Mucosa of gallbladder (tissue), 1 donor: ENCODE measurements at places on chromosomes 13 and 19. TPM values are rescaled to one million over a fixed set of nuclear protein-coding genes. Genes with fewer than 3 reads are reported as not detected.

DNA sequence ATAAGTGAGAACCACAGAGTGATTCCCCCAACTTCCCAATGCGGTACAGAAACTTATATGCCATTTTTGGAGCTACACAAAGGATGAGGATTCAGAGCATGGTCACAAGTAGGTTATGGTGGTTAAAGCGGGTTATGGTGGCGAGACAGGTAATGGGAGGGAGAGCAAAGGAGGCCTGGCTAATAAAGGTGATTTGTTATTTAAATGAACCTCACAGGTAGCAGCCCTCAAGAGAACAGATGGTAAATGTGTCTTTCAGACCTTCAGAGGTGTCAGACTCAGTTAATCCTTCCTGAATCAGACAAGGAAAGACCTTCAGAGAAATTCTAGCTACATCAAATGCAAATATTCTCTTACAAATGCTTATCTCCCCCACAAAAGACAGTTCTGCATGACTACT, 1971.4 kb downstream of the OLFM4 start:
- no peak for DNase-seq

- DNase-seq = no peak
These were observed 509 bp downstream of the TPP2 start for GRCh38 chr13:102597029-102597961.

- no peak for DNase-seq
These were observed 3.9 kb downstream of the FFAR1 start for GRCh38 chr19:35351411-35352176.

DNA sequence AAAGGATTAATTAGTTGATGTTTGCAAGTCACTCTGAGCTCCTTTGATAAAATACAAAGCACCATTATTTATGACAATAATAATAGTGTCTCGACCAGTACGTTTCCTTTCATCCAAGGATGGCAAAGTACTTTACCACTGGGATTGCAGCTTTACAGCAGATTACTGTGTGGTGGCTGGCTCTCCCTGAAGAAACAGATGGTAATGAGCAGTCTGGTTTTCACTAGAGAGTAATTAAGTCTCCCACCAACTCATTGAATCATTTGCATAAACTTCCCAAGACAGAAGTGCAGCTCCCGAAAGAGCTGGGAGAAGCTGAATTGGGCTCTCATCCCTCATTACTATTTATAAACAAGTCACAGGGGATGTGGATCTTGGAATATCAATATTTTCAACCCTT, 48.7 kb downstream of the KLF5 start:
- DNase-seq = no peak

DNA sequence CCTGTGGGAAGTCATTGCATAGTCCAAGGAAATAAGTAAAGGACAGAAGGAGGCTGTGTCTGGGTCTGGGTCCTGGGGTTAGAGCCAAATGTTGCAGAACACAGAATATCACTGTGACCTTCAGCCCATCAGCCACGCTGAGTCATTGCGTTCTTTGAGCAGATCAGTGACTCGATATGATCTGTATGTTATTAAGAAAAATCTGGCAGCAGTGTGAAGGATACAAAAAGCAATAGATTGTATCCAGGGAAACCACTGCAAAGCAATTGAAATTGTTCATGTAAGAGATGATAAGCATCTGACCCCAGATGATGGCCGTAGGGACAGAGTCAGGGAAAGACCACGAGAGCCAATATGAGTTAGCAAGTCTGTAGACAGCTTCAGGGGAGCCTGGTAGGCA, 1575.1 kb upstream of the SLC10A2 start:
- no peak for DNase-seq

Gene LENG9
- 11.0 TPM for total RNA-seq

DNA sequence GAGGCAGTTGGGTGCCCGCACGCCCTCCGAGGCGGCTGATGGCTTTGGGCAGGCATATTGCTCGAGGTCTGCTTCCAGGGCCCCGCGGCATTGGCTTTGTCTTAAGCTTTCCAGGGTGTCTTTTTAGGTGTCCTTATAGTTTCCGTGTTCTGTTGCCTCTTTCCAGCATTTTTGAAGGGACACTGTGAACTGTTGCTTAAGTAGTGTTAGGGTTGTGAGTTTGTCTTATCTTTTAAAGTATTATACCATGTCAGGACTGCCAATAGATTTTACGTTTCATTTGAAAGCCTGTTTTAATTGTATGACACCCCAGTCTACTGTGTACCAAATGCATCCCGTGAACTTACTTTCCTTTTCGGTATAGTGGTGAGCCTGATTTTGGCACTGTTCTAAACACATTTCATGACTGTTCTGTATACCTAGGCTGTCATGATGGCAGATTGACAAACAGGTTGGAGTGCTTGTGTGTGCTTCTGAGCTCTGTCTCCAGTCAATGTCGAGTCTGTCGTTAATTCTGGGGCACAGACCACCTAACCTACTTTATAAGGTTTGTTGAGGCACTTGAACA, 656 bp downstream of the PCCA start:
- no peak for DNase-seq

GRCh38 chr13:79549355-79550106, 68.6 kb downstream of the NDFIP2 start:
- DNase-seq = no peak

Gene COL5A3
- total RNA-seq = 5.9 TPM

DNA sequence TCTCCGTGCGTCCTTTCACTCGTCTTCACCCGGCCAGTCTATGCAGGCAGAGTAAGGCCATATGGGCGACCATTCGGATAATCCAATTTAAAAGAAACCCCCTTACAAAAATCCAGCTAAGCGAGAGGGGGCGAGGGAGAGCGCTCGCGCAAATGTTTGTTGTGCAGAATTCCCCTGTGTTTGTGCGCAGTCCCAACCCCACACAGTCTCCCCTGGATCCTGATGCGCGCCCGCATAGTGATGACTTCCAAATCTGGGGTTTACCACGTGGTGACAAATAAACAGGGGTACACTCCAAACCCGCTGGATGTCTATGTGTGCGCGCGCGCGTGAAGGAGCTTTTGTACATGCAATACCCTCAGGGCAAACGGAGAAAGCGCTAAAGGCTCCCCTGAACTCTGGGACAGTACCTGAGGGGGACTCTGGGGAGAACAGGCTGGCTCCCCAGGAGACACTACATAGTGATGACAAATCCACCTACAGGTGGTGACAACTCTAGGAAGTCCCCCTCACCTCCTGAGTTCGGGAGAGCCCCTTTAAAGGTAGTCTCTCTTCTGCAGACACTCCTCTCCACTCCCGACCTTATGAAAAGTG, 8.5 kb downstream of the SOX21 start:
- no peak for DNase-seq

Gene CEACAM6
- 61.6 TPM for total RNA-seq

Gene KCNC3
- 8.6 TPM for total RNA-seq

Gene FUT6
- 81.2 TPM for total RNA-seq

DNA sequence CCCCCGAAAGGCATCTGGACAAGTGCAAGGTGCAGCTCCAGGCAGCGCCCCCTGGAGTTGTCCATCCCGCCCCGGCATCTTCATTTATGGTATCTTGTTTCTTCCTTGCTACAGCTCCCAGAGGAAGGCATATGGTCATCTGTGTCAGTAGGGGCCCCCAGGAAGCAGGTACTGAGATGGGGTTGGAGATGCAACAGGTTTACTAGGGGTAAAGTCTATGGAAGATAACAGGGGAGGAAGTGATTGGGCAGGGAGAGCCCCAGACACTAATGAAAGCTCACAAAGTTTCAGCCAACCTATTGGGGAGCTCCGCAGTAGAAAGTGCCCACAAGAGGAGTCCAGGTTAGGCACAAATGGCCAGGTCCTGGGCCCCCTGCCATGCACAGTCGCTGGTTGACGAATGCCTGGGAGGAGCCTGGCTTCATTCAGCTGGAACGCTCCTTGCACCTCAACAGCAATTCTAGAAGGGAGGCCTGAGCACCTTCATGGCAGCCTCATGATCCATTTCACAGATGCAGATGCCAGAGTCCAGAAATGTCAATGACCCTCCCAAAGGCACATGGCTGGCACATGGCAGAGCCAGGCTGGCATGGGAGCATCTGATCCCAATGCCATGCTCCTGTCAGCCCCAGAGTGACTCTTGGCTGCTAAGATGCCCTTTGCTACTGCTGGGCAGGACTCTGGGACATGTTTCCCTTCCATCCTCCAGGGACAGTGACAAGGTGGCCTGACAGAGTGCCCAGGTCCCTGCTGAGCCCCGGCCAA, 23.8 kb upstream of the PEPD start:
- no peak for DNase-seq

Gene GFY
- total RNA-seq = not detected

GRCh38 chr13:25783076-25783475, 268.7 kb downstream of the SHISA2 start:
- DNase-seq = no peak

Gene NTN5
- 0.46 TPM for total RNA-seq

Gene ZNF383
- 10.4 TPM for total RNA-seq

Gene ZNF154
- 11.7 TPM for total RNA-seq

GRCh38 chr19:54137699-54138488, at the start of gene CNOT3:
CNOT3 (plus strand) TSS chr19:54137762; CDS start chr19:54142979, 5,217 bp downstream.
- no peak for DNase-seq

- no peak for DNase-seq
These were observed 49.9 kb downstream of the MCF2L start for GRCh38 chr13:113018676-113019465.

Gene ZNF468
- total RNA-seq = 37.2 TPM
